Activated CD8-positive, alpha-beta memory T cell treated with anti-CD3 and anti-CD28 coated beads, Interleukin-2, amount 50 U/mL, for 48 hours (primary cell): ENCODE measurements at places on chromosomes 2 and 18.

DNA sequence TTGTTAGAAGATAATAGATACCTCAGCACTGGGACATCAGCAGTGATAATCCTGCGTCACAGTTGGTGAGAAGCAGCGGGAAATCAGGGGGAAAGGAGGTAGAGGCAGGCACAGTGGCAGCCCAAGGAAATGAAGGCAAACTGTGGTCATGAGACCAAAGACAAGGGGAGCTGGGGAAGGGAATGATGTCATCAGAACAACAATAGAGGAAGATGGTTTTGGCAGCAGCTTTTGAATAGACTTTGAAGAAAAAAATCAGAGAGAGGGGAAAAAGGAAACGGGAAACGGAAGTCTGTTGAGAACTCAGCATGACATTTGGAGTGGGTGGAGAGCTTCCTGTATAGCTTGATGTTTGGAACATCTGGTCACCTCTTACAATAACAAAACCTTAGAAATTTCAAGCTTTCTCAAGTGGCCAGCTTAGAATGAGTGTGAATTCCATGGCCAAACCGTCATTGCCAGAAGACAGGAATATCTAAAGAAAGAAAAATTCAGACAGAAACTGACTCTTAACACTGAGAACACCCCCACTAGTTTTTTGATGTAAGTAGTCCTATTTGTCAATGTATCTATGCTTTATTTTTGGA is 18.4 kb upstream of the YES1 start:
- DNase-seq, result no peak

- no peak for DNase-seq
Measured at GRCh38 chr2:222034058-222034457, 264.7 kb downstream of the PAX3 start.

DNA sequence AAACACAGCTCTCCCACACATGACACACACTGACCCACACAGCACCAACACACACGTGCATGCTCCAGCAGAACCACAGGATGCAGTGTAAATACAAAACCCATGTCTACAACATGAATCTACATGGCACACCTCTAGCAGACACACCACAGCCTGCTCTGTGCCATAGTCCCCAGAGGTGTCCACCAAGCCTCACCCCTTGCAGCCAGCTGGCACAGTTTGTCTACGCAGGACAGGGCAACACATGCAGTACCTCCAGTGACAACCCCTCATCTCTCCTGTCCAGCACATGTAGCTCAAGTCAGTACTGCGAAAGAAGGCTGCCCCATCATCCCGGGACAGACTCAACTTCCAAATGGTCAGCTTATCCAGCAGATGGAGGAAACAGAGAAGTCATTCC is 18.9 kb downstream of the CELF4 start:
- DNase-seq, result no peak

DNA sequence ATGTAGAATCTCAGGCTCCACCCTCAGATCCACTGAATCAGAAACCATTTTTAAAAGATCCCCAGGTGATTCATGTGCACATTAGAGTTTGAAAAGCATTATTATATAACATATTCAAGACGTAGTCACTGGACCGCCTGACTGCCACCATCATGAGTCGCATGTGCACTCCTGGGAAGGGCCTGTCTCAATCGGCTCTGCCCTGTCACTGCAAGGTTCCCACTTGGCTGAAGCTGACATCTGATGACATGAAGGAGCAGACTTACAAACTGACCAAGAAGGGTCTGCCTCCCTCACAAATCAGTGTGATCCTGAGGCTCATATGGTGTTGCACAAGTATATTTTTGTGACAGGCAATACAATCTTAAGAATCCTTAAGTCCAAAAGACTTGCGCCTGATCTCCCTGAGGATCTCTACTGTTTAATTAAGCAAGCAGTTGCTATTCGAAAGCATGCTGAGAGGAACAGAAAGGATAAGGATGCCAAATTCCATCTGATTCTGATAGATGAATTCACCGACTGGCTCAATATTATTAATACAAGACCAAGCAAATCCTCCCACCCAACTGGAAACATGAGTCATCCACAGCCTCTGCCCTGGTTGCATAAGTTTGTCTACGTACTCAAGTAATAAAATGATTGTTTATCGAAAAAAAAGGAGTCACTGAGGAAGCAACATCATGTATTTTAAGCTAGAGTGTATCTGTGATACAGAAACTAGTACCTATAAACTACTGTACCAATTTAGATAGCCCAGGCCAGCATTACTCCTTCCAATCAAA is 26.2 kb downstream of the ATAD2B start:
- DNase-seq, result no peak

- DNase-seq, result no peak
Measured at GRCh38 chr2:25273985-25274535, 67.7 kb downstream of the DNMT3A start.
